ENCODE measurements at places on chromosomes 16 and 17.
A peak's percentile ranks its signal among the peaks of the same experiment; 100 is the strongest.

DNA sequence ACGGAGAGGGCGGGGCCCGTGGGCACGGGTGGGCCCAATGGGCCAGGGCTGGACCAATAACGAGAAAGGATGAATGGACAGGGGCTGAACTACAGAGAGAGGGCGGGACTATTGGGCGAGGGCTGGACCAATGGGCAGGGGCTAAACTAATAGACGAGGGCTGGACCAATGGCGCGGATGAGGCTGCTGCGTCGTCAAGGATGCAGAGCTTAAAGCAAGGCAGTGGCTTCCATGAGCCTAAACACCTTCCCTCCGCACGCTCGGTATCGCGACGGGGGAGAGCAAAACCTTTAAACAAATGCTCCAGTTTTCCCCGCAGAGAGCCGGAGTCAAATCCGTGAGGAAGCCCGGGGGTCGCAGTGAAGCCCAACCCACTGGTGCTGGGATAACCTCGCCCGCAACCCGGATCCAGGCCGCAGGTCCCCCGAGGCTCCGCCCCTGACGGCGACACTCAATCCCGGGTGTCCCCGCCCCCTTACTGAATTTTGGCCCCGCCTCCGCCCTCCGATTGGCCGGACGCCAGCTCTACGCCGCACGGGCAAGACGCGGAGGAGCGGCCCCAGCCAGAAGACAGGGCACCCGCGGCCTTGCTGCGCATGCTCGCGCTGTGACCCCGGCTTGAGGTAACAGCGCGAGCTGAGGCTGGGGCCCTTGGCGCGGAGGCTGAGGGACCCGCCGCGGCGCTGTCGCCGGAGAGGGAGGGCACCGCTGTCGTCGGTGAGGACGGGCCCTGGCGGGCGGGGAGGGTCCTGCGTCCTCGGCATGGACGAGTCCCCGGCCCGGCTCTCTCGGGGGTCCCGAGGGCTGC, at the start of gene FLYWCH2:
Gene FLYWCH2, plus strand, starts transcription at position 566 of the 808 bp plus-strand sequence. CDS start 13,235 bp downstream, outside the sequence.
- DNase-seq: peak; percentile 98

GRCh38 chr16:63289834-63290460, 1253.7 kb upstream of the CDH8 start:
- no peak for DNase-seq

- DNase-seq: no peak
Measured at GRCh38 chr17:5677620-5678019, 93.3 kb upstream of the NLRP1 start.

DNA sequence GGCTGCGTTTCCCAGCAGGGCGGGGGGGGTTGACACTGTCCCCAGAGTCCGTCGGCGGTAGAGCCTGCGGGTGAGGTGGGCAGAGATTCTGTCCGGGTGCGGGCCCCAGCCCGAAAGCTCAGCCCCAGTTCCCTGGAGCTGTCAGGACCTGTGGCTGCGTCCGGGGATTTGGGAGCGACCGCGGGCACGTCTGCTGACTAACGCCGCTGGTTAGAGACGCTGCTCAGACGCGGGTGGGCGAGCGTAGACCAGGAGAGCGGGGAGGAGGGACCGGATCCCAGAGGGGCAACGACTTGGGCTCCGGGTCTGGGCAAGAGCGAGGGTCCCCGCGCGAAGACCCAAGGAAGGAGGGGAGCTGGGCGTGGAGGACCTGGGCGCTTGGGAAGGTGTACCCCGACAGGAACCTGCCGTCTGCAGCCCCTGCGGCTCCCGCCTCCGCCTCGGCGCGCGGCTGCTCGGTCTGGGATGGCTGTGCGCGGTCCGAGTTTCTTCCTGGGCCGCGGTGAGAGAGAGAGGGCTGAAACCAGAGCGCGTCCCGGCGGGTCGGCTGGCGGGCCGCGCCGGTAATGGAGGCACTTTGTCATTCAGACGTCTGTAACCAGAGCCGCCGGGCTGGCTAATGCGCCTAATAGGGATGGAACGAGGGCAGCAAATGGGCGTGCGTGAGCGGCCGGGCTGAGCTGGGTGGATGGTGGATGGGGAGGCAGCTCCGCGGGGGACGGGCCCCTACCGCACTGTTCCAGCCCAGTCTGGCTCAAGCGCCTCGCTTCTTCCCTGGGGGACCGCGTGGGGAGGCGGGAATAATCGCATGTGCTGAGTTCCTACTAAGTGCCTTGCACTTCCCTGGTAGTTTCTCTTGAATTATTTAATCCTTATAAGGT, 2.3 kb downstream of the NGFR start:
- DNase-seq: no peak

GRCh38 chr16:78720416-78720815, 621.0 kb downstream of the WWOX start:
- DNase-seq: no peak

DNA sequence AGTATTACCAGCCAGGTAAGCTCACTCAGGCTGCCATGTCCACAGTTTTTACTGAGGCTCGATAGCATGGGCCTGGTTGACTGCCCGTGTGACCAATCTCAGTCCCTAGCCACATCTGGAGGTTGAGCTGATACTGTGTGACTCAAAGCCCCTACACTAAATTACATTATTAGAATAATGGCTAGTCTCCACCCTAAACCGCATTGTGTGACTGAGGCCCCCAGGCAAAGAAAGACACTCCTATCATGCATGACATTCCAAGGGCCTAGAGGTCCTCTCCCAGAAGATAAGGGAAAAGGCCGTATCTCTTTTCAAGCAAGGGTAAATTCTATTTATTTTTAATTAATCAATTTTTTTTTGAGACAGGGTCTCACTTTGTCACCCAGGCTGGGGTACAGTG, 505.3 kb downstream of the HAPSTR1 start:
- DNase-seq: no peak

DNA sequence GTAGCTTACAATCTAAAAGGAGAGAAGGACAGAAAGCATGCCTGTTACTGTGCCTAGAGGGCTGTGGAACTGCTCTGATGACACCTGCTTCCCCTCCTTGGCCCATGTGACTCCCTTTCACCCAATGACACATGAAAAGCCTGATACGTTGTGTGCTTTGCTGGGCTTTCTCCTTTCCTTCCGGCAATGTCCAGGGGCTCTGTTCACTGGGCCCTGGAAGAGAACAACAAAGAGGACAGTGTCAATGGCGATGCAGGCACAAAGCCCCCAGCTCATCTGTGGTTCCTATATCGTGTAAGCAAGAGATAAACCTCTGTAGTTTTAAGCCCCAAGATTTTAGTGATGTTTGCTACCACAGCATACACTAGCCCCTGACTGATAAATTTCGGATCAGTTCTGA, 306.1 kb downstream of the ABCC12 start:
- no peak for DNase-seq

GRCh38 chr16:12767897-12768296, 35.8 kb downstream of the CPPED1 start:
- DNase-seq: no peak

- DNase-seq: no peak
Measured at GRCh38 chr16:68283801-68284598, 19.7 kb downstream of the SLC7A6 start.

- no peak for DNase-seq
Measured at GRCh38 chr17:73582359-73582758, 61.9 kb downstream of the SDK2 start.
